ENCODE measurements at places on chromosomes 5 and 9. TPM values are rescaled to one million over a fixed set of nuclear protein-coding genes. Genes with fewer than 3 reads are reported as not detected.

Gene LIFR
- 17.1 TPM for total RNA-seq

Gene IFNA21
- not detected for total RNA-seq

Gene PCDHGB1
- 0.29 TPM for total RNA-seq

Gene HAPLN1
- 0.07 TPM for total RNA-seq

Gene PTGR1
- 82.3 TPM for total RNA-seq

Gene IFNB1
- total RNA-seq: not detected

Gene CMYA5
- 2.8 TPM for total RNA-seq

Gene RECK
- total RNA-seq: 6.6 TPM

Gene RNF44
- total RNA-seq: 17.1 TPM

Gene OR1L6
- not detected for total RNA-seq

Gene TBC1D9B
- 69.0 TPM for total RNA-seq

Gene DYNC2I2
- total RNA-seq: 121 TPM

Gene CDX1
- not detected for total RNA-seq

Gene GRIN3A
- total RNA-seq: not detected

Gene TIMD4
- total RNA-seq: 0.17 TPM

DNA sequence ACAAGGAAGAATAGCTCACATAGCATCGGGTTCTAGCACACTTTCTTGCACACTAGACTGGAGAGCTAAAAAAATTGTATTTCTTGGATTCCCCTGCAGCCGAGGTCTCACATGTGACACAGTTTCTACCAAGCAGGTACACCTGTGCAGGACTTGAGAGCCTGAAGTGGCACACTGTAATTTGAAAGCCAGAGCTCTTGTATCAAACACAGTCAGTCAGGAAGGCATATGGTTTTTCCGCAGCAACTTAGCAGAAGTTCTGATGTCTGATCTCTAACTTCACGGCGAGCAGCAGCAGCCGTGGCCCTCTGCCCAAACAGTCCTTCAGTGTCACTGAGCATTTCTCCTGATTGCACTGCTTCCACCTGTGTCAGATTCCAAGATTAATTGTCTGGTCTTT is 25.5 kb downstream of the TMEM245 start:
- no peak for DNase-seq

- DNase-seq: no peak
Observed at GRCh38 chr5:103108086-103108485, 11.9 kb downstream of the GIN1 start.

GRCh38 chr9:79154806-79155205 is 417.0 kb upstream of the TLE4 start:
- DNase-seq: no peak

GRCh38 chr5:145983446-145983845 is 47.1 kb downstream of the SH3RF2 start:
- DNase-seq: no peak

DNA sequence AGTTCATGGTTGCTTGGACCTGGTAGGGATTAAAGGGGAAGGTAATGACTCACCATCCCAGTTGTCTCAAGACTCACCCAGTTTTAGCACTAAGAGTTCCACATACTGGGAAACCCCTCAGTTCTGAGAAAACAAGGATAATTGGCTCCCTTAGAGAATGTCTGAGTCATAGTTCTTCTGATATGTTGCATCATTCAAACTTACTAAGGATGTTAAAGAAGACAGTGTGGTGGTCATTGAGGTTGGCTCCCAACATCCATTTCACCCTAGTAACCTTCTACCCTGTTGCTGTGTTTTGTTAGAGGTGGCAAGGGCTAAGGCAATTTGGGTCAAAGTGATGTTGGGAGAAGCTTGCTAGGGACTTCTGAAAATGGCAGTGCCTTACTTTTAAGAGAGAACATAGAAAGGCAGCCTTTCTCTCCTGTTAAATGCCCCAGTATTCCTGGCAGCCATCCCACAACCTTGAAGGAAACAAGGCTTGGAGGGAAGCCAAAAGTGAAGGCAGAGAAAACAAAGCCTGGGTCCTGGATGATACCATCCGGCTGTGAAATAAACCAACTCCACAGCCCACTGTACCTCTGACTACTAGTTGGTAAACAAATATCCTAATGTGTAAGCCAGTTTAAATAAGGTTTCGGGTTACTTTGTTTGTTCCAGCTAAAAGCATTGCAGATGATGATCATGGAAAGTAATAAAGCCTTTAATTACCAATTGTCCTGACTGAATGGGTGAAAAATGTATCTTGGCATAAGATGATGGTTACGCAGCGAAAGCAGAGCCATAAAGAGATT is 80.4 kb upstream of the ADAMTSL1 start:
- peak; percentile 100 for DNase-seq

DNA sequence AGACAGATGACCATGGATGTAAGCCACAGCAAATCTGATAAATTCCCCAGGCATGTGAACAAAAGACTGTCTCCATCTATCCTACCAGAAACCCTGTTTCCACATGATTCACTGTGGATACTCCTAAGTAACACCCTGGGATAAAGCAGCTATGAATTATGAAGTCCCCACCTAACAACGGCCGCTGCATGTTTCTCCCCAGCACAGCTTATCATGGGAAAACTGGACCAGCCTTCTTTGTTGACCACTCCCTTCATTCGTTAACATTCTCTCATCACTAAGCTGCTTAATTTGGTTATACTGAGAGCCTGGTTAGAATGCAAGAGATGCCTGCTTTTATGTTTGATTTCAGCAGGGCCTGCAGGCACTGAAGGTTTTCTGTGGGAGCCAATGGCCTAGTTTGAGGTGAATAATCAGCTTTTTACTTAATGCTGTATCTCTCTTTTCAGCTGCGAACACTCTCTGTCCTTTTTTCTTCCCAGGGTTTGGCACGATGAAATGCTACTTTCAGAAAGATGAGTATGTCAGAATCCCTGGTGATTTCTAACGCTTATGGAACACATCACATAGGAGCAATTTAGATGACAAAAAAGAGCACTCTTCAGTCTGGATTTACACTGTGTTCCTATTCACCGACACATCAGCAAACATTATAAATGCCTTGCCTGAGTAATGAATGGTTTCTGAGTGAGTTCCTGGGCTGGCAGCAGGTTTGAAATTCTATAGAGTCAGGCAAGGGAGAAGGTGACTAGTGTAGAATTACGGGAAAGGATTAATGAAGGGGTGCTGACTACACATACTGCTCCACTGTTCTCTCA is 318.4 kb upstream of the ZNF608 start:
- no peak for DNase-seq

- no peak for DNase-seq
Observed at GRCh38 chr5:74685979-74686631, 1.1 kb downstream of the HEXB start.

DNA sequence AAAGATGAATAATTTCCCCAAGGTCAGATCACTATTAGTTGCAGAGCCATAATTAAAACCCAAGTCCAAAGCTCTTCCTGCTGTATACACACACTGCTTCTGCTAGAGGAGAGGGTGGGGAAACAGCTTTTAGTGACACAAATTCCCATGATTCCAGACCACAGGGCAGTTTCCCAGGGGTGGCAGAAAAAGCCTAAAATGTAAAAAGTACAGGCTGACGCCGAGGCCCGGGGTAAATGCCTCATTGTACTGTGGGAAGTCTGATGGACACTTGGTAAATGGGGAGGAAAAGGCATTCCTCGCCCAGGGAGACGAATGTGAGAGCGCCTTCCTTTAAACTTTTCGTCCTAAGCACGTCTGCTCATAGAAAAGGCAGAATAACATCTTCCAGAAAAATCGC is 65.7 kb downstream of the DENND1A start:
- no peak for DNase-seq

GRCh38 chr9:86794391-86795046 is 152.8 kb downstream of the GAS1 start:
- DNase-seq: no peak

GRCh38 chr5:138180183-138180782 is 1.4 kb downstream of the KIF20A start:
- peak; percentile 36 for DNase-seq

DNA sequence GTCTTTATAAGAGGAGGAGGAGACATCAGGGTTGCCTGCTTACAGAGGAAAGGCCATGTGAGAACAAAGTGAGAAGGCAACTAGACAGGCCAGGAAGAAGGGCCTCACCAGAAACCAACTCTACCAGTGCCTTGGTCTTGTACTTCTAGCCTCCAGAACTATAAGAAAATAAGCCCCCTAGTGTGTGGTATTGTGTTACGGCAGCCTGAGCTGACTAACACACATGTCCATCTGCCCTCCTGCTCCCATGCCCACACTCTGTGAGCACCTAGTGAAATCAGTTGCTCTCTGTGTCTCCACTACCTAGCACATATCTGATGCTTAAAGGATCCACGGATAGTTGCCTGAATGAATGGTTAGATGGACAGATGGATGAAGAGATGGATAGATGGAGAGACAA is 6.9 kb downstream of the AK3 start:
- DNase-seq: no peak

GRCh38 chr9:122991370-122991830 is 42.1 kb upstream of the GPR21 start:
- DNase-seq: peak; percentile 73

- no peak for DNase-seq
Observed at GRCh38 chr5:6820851-6821479, 107.7 kb downstream of the TENT4A start.

DNA sequence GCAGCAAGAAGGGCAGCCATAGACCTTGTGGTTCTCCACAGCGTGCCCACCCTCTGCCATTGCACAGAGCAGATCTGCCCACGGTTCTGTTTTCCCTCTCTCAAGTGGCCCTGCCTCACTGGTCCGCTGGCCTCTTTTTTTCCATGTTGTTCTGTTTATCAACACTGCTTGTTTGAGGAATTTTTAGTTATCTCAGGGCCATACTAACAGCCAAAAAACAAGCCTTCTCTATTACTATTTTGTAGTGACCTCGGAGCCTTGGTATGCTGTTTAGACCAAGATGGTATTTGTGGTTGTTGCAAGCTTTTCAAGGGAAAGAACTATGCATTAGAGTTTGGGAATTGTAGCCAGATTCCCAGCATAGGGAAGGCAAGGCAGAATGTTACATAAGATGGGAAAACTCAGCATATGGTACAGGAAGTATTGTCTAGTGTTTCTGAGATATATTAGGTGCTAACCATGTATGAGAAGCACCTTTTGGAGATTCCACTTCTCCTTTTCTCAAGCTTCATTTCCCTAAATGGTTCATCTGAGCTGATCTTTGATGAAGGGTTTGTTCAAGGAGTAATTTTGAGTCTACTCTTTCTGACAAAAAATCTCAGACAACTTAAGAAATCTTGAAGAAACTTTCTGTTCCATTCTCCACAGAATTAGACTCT is 54.3 kb downstream of the NUP214 start:
- peak; percentile 19 for DNase-seq

DNA sequence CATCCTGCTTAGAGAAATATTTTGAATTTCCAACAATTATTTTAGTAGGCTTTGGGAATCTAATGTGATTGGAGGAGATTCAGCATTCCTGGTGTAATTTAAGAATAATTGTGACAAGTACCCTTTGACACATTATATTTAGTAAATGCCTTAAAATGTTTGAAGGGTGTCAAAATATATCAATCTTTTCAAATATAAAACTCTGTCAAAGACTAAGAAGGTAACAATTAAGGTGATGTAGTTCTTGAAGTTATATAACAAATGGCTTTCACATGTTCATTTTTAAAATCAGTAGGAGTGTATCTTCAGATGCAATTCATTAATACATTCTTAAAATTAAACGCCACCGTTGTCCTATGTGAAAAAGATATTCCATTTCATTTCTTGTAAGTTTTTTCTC is 1977.1 kb upstream of the CDH9 start:
- DNase-seq: no peak

GRCh38 chr5:173321886-173322285 is 6.3 kb downstream of the STC2 start:
- no peak for DNase-seq

DNA sequence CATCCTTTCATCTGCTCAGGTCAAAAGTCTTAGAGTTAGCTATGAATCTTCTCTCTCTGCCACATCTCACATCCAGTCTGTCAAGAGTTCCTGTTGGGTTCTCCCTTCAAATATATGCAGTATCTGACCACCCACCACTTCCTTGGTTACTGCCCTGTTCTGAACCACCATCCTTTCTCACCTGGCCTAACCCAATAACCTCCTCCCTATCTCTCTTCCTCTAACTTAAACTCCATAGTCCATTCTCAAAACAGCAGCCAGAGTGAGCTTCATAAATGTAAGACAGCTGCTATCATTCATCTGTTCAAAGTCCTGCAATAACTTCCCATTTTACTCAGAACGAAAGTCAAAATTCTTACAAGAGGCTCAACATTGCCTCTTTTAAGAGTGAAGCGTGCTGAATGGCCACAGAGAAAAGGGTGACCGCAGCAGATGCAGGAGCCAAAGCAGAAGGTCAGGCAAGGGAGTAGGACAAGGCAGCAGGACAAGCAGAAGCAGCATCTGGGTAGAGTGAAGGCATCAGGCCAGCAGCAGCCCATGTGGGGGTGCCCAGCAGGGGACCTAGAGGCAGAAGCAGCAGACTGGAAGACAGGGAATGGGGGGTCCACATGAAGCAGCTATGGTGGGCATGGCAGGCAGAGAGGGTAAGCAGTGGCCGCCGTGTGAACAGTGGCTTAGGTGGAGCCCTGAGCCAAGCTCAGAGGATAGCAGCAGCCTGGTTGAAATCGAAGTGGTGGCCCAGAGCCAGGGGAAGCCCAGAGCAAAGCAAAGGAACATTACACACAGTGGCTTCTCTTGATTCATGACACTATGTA is 39.3 kb upstream of the CDC42SE2 start:
- no peak for DNase-seq

- peak; percentile 87 for DNase-seq
Observed at GRCh38 chr5:39256477-39257235, 37.3 kb upstream of the FYB1 start.

DNA sequence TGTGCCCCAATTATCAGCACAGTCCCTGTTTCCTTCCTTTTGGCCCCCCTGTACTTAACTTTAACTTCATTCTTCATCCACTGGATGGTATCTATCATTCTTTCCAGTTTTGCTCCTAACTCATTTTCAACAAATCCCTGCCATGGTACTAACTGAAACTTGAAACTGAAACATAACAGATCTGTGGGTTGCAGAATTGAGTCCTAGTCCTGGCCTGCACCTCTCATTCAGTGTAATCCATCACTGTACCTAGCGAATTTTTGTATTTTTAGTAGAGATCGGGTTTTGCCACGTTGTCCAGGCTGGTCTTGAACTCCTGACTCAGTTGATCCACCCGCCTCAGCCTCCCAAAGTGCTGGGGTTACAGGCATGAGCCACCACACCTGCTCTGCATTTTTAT is 15.3 kb upstream of the PIK3R1 start:
- DNase-seq: no peak

- no peak for DNase-seq
Observed at GRCh38 chr5:131947445-131947844, 2.0 kb upstream of the MEIKIN start.

- DNase-seq: no peak
Observed at GRCh38 chr5:12204761-12205160, 300.5 kb upstream of the CTNND2 start.

Data from epithelial cell of proximal tubule (primary cell).